ENCODE measurements at places on chromosomes 1 and 21. TPM values are rescaled to one million over a fixed set of nuclear protein-coding genes. Genes with fewer than 3 reads are reported as not detected.

DNA sequence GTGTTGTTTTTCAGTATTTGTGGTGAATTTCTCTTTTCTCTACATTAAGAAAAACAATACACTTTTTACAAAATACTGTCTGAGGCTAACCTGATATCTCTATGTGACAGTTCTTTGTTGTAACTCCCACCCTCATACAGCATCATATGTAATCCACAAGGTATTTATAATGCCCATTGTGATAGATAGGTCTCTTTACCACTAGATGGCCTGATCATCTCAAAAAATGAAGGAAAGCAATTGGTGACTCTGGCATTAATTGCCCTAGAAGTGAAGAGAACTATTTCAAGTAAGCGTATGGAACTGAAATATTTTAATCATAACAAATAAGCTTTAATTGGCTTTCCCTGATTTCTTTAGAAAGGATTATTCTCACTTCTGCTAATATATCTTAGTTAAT is 36.2 kb upstream of the HFM1 start:
- no peaks in the 10 kb centered on the region for H3K27me3 ChIP-seq
- H3K4me3 ChIP-seq, result no peak overlapping the region
- no peaks in the 10 kb centered on the region for H3K36me3 ChIP-seq
- no peak for DNase-seq
- no peak overlapping the region for H3K27ac ChIP-seq

DNA sequence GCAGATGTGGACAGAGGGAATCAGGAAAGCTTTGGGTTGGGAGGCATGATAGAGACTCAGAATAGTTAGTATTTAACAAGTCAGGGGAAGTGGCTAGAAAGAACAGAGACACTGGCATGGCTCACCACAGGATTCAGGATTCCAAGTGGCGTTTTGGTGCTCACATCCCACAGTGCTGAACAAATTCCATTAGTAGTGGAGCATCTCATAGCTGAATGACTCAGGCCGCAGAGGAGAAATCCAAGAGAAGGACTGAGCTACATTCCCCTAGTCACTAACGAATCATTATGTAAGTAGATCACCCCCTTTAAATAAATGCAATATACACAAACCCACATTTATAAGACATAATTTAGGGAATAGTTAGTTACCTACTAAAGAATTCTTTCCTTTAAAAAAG is 5.0 kb upstream of the KCNJ9 start:
- H3K27ac ChIP-seq, result no peak overlapping the region
- peaks cover 6% of the 10 kb centered on the region for H3K27me3 ChIP-seq
- no peaks in the 10 kb centered on the region for H3K4me1 ChIP-seq
- no peak overlapping the region for H3K4me3 ChIP-seq
- DNase-seq, result no peak

DNA sequence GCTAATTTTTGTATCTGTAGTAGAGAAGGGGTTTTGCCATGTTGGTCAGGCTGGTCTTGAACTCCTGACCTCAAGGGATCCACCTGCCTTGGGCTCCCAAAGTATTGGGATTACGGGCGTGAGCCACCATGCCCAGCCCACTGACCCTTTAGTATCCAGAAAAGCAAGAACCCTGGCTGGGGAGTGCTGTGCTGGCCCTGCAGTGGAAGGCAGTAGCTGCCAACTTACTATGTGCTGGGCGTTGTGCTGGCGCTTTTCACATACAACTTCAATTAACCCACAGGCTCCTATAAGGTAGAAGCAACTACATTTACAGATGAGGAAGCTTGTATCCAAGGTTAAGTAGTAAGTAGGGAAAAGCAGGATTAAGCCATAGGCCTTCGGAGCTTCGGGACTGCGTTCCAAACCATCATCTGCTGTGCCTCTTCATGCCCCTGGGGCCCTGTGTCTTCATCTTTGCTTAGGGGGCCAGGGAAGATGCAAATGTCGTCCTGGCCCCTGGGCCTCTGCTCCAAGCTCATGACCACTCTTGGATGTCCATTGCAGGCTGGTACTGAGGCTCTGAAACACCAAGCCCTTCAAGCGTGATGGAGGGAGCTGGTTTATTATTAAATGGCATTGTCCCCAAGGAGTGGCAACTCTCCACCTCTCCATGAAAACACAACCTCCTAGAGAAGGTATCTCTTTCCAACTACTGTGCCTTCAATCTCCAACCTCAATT is 8.7 kb upstream of the CPLANE2 start:
- no peak for DNase-seq
- peaks cover 44% of the 10 kb centered on the region for H3K4me1 ChIP-seq
- no peaks in the 10 kb centered on the region for H3K36me3 ChIP-seq
- no peak overlapping the region for H3K4me3 ChIP-seq

- H3K27me3 ChIP-seq, result no peaks in the 10 kb centered on the region
- H3K4me3 ChIP-seq, result no peak overlapping the region
- no peak overlapping the region for H3K27ac ChIP-seq
- H3K36me3 ChIP-seq, result no peaks in the 10 kb centered on the region
- no peak for DNase-seq
These were observed 202.4 kb downstream of the SMYD3 start for GRCh38 chr1:246304484-246305259.

DNA sequence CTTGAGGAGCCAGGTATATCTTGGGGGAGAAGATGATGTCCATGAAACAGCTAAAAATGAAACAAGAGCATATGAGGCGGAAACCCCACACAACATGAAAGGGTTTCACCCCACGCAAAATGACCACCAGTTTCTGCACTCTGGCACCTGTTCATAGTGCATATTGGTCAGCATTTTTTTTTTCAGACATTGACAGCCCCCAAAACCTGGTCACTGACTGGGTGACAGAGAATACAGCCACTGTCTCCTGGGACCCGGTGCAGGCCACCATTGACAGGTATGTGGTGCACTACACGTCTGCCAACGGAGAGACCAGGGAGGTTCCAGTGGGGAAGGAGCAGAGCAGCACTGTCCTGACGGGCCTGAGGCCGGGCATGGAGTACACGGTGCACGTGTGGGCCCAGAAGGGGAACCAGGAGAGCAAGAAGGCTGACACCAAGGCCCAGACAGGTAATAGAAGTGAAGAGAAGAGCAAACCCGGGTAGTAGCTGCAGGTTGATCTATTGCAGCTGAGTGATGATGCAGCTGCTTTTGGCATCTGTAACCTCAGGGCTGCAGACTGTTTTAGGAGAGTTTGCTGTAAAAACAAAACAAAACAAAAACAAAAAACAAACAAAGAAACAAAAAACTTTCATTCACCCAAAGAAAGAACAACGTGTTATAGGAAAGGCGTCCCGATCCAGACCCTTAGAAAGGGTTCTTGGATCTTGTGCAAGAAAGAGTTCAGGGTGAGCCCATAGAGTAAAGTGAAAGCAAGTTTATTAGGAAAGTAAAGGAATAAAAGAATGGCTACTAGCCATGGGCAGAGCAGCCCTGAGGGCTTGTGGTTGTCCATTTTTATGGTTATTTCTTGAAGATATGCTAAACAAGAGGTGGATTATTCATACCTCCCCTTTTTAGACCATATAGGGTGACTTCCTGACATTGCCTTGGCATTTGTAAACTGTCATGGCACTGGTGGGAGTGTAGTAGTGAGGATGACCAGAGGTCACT is 51.0 kb downstream of the TNN start:
- no peaks in the 10 kb centered on the region for H3K36me3 ChIP-seq
- no peak overlapping the region for H3K27ac ChIP-seq
- no peak for DNase-seq

DNA sequence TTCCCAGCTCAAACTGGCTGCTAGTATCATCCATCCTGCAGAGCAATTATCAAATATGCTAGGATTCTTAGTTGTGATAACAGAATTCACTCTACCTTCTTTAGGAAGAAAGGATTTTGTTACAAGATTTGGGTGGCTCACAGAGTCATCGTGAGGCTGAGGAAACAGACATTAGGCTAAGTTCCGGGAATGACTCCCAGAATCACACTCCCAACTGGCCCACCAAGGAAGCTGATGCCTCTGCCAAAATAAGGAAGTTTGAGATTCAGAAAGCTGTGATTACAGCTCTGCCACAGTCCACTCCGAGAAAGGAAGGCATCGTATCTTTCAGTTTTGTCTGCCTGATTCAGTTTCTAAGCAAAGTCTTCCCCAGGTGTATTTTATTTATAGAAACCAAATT is 50.6 kb upstream of the LYPLAL1 start:
- DNase-seq, result no peak
- H3K27me3 ChIP-seq, result no peaks in the 10 kb centered on the region
- no peaks in the 10 kb centered on the region for H3K36me3 ChIP-seq
- H3K4me1 ChIP-seq, result no peaks in the 10 kb centered on the region

DNA sequence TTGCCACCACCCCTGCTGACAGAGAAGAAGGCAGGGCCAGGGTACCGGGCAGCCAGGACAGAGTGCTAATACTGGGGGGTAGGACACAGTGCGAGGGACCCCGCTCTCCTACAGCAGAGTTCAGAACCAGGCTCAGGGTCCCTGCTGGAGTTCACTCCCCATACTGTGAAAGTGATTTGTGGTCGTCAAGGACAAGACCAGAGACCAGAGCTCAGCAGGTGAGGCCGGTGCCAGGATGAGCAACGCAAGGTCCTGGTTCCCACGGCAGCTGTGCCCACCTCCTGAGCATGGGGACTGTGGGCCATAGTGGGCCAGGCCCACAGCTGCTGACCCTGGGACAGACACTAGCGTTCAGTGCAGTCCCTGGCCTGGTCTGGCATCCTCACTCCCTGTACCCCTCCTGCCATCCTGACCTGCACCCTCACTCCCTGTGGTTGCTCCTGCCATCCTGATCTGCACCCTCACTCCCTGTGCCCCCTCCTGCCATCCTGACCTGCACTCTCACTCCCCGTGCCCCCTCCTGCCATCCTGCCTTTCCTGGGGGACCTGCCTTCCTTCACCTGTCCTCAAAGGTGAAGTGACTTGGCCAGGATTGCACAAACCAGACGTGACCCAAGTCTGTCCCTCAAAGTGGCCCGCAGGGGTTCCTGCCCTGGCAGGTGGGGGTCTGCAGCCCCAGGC is 13.8 kb upstream of the PTTG1IP start:
- no peak overlapping the region for H3K27ac ChIP-seq
- H3K4me3 ChIP-seq, result no peak overlapping the region
- H3K36me3 ChIP-seq, result no peaks in the 10 kb centered on the region
- peak; percentile 55 for DNase-seq
- H3K4me1 ChIP-seq, result no peaks in the 10 kb centered on the region

DNA sequence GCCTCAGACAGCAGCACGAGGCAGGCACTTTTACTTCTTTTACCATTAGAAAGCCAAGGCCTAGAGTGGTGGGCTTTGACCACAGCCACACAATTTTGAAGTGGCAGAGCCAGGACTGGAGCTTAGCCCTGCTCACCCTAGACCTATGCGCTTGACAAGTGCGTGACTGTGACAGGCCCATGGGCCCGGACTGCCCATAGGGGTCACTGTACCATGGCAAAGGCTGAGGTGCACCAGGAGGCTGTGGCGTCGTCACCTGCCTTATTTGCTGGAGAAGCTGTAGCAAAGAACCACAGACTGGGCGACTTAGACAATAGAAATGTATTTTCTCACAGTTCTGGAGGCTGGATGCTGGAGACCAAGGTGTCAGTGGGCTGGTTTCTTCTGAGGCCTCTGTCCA is 2.6 kb upstream of the TMEM82 start:
- no peaks in the 10 kb centered on the region for H3K27me3 ChIP-seq
- peaks cover 32% of the 10 kb centered on the region for H3K4me1 ChIP-seq
- no peak overlapping the region for H3K27ac ChIP-seq
- no peaks in the 10 kb centered on the region for H3K36me3 ChIP-seq
- DNase-seq, result no peak

DNA sequence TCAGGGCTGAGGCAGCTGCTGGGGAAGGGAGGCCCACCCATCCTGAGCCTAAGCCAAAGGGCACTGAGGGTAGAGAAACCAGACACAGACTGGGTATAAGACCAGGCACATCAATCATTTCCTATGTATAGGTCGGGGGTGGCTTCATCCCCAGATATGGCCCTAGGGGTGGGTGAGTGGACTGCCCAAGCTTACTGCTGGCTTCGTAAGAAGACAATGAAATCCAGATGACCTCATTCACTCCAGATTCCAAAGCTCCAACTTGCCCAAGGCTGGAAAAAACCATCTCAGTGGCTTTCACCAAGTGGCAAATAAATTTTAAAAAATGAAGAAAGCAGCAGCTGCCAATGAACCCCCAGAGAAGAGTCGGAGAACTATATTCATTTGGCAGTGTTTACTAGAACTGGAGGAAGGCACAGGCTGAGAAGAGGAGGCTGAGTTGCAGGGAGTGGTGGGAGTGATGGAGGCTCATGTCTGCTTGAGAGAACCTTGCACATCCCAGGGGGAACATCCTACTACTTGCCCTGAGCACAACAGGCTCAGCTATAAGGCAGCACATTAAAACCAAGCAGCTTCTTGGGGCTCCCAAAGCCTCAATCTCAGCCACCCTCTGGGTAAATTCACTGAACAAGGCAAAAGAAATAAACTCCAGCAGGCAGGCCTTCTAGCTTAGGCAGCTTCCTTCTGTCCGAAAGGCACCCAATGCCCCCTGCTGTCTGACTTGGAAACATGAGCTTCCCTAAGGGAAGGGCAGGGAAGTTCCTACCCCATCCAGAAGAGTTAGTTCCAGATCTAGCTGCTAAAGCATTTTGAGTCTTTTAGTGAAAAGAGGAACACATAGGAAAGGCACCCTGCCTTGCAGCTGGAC is 14.1 kb downstream of the PEA15 start:
- peaks cover 27% of the 10 kb centered on the region for H3K36me3 ChIP-seq
- H3K4me1 ChIP-seq, result no peaks in the 10 kb centered on the region
- no peak overlapping the region for H3K4me3 ChIP-seq
- H3K27me3 ChIP-seq, result no peaks in the 10 kb centered on the region
- DNase-seq, result no peak

DNA sequence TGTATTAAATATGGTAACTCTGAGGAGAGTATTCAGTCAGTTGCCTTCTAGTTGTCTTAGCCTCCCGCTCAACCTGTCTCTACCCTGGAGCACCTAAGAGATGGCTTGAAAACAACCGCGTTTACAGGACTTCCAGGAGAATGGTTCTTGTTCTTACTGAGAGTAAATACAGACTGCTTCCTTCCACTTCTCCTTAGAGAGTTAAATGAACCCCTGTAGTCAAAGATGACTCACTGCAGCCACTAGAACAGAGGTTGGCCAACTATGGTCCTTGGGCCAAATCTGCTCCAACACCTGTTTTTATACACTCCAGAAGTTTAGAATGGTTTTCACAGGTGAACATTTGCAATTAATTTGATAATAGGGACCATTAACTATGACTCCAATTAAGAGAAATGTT is 60.1 kb upstream of the ASB17 start:
- H3K27me3 ChIP-seq, result no peaks in the 10 kb centered on the region
- DNase-seq, result no peak
- no peaks in the 10 kb centered on the region for H3K36me3 ChIP-seq
- no peak overlapping the region for H3K27ac ChIP-seq
- no peak overlapping the region for H3K4me3 ChIP-seq

Gene KRTAP12-3
- polyA plus RNA-seq, result not detected

Gene SRGAP2
- 9.2 TPM for polyA plus RNA-seq

Gene GRIK3
- 0.08 TPM for polyA plus RNA-seq

Gene BRINP2
- polyA plus RNA-seq, result 0.04 TPM

Gene OR2T11
- polyA plus RNA-seq, result 0.04 TPM
